ENCODE measurements at places on chromosomes 16 and 17.

- no peak for DNase-seq
These were observed at the start of gene ENPP7 for GRCh38 chr17:79730769-79731483. Gene ENPP7 (plus strand): TSS chr17:79730943. CDS start chr17:79731140, 197 bp downstream.

GRCh38 chr16:6771956-6772355, 560.7 kb upstream of the RBFOX1 start:
- no peak for DNase-seq

- peak; percentile 46 for DNase-seq
These were observed 34.5 kb downstream of the ZDHHC7 start for GRCh38 chr16:84976644-84977400.

DNA sequence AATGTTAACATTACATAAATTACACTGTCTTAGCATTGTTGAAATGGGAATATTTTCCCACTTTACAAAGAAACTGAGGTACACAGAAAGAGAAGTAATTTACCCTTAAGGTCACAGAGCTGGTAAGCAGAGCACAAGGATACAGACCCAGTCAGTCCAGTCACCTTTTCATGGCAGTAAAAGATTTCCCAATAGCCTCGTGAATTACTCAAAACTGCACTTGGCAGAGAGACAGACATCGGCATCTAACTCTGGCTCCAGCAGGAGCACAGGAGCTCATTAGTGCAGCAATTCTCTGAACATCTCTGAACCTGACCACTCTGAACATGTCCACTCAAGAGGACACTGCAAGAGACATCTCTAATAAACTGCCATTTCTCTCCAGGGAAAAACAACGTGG, 3.1 kb downstream of the TEX2 start:
- no peak for DNase-seq

GRCh38 chr17:31416503-31416923, 25.0 kb downstream of the RAB11FIP4 start:
- no peak for DNase-seq
